ENCODE measurements at places on chromosomes 3 and 15.

- peak; percentile 70 for DNase-seq
Observed at GRCh38 chr3:33211444-33211843, 7.2 kb downstream of the SUSD5 start.

GRCh38 chr15:52782514-52782913, 7.6 kb downstream of the ONECUT1 start:
- DNase-seq = no peak

DNA sequence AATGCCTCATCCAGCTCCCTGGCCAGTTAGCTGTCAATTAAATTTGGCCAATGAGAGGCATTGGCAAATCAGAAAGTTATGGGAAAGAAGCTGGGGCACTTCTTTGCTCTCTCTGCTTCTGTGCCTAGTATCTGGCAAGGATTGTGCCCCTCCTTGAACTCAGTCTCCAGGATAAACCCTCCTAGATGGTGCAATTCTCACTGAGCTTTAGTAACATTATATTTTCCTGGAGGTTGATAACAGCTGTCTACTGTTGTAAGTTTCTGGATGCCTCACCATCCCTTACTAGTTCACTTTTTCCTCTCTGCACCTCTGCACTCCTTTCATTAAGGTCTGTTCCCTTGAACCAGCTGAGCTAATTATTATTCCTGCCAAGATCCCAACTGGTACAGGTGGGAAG, 329.5 kb downstream of the MFSD1 start:
- no peak for DNase-seq

GRCh38 chr3:190458040-190458439, 8.3 kb upstream of the TMEM207 start:
- DNase-seq = no peak

DNA sequence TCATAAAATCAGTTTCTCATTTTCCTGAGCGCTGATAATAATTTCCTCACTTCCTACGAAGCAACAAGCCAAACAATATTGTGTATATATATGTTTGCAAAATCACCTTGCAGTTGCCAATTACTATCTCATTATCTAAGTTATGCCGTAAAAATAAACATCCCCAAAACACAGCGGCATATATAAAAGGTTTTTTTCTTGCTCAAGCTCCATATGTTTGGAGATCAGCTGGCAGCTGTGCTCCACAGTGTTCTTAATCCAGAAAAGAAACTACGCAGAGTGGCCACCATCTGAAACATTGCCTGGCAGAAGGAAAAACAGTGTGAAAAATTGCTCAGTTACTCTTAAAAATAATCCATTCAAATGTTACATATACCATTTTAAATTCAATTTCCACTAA, 951.4 kb downstream of the PLOD2 start:
- no peak for DNase-seq

All from NCI-H2029 (cell line).